ENCODE measurements at places on chromosomes 5 and 9. TPM values are rescaled to one million over a fixed set of nuclear protein-coding genes. Genes with fewer than 3 reads are reported as not detected.
A peak's percentile ranks its signal among the peaks of the same experiment; 100 is the strongest.

Gene NPDC1
- 57.6 TPM for total RNA-seq

Gene GDA
- 3.6 TPM for total RNA-seq

Gene ARL14EPL
- total RNA-seq: not detected

Gene KIF3A
- 13.2 TPM for total RNA-seq

Gene SLC27A6
- 3.3 TPM for total RNA-seq

DNA sequence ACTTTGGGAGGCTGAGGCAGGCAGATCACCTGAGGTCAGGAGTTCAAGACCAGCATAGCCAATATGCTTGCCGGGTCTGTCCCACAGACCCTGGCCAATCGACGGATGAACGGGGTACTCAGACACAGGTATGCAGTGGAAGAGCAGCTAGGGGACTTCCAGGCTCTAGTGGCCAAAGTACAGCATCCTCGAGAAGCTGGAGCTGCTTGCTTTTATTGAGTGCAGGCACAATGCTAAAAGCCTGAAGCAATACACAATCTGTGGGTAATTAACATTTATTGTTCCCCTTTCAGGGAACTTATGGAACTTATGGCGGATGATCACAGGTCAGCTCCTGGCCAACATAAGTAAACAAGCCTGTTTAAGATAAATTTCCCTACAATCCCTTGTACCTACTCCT lies 32.8 kb upstream of the SEMA4D start:
- no peaks in the 10 kb centered on the region for H3K4me1 ChIP-seq
- H3K27ac ChIP-seq: no peak overlapping the region
- no peak overlapping the region for H3K4me3 ChIP-seq
- 0 out of 2 replicates have a peak, but pooled peaks cover 4% of the 10 kb centered on the region for H3K36me3 ChIP-seq
- DNase-seq: no peak

GRCh38 chr5:55347786-55348185 lies 40.0 kb downstream of the MTREX start:
- H3K27ac ChIP-seq: no peak overlapping the region
- no peak for DNase-seq
- peaks cover 80% of the 10 kb centered on the region for H3K36me3 ChIP-seq

GRCh38 chr5:61587125-61587524 lies 255.1 kb downstream of the ZSWIM6 start:
- no peak overlapping the region for H3K27ac ChIP-seq
- no peaks in the 10 kb centered on the region for H3K4me1 ChIP-seq

GRCh38 chr9:87535817-87536539 lies 38.3 kb downstream of the DAPK1 start:
- no peak overlapping the region for H3K27ac ChIP-seq
- H3K36me3 ChIP-seq: peaks cover 12% of the 10 kb centered on the region

GRCh38 chr9:127123064-127123890 lies 842 bp upstream of the ANGPTL2 start:
- H3K4me1 ChIP-seq: no peaks in the 10 kb centered on the region
- H3K27ac ChIP-seq: no peak overlapping the region
- DNase-seq: no peak
- H3K4me3 ChIP-seq: peak overlapping the region; percentile 78
- H3K27me3 ChIP-seq: no peaks in the 10 kb centered on the region

GRCh38 chr9:120436983-120437475 lies 142.9 kb downstream of the CDK5RAP2 start:
- H3K36me3 ChIP-seq: peaks cover 28% of the 10 kb centered on the region
- H3K4me3 ChIP-seq: no peak overlapping the region
- no peaks in the 10 kb centered on the region for H3K27me3 ChIP-seq
- no peak overlapping the region for H3K27ac ChIP-seq
- DNase-seq: no peak
- H3K4me1 ChIP-seq: no peaks in the 10 kb centered on the region

GRCh38 chr5:14665949-14666348 lies 1.4 kb downstream of the OTULIN start:
- no peaks in the 10 kb centered on the region for H3K36me3 ChIP-seq
- H3K4me3 ChIP-seq: peak overlapping the region; percentile 86
- no peaks in the 10 kb centered on the region for H3K27me3 ChIP-seq
- no peak overlapping the region for H3K27ac ChIP-seq
- peaks cover 2% of the 10 kb centered on the region for H3K4me1 ChIP-seq
- no peak for DNase-seq

- peaks cover 50% of the 10 kb centered on the region for H3K27me3 ChIP-seq
- no peak overlapping the region for H3K27ac ChIP-seq
- no peaks in the 10 kb centered on the region for H3K4me1 ChIP-seq
- peaks cover 9% of the 10 kb centered on the region for H3K36me3 ChIP-seq
- no peak overlapping the region for H3K4me3 ChIP-seq
Observed at GRCh38 chr5:136190091-136190720, 2.8 kb downstream of the SMIM32 start.

- H3K27me3 ChIP-seq: no peaks in the 10 kb centered on the region
- H3K4me1 ChIP-seq: no peaks in the 10 kb centered on the region
- H3K4me3 ChIP-seq: no peak overlapping the region
- DNase-seq: no peak
- H3K27ac ChIP-seq: no peak overlapping the region
Observed at GRCh38 chr9:18903450-18903849, 129.6 kb downstream of the SAXO1 start.

All from H9 (cell line).